ENCODE measurements at places on chromosomes 1 and 21.

- no peak for DNase-seq
Observed at GRCh38 chr1:62725255-62725654, 37.1 kb upstream of the DOCK7 start.

DNA sequence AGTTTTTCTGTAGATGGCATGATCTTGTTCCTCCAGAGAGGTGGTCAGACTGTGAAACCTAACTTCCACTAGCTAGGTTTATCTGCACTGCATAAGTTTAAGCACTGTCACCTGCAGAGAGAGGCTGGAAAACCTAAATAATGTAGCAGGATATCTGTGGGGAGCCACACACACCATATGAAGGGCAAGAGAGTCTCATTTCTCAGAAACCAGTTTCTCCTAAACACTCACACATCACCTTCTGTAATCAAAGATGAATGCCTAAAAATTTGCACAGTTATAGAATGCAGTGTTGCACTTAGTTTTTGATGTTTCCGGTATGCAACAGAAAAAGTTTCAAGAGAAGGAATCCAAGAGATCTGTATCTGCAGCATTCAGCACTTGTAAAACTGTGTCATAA, 654.6 kb downstream of the ADGRL2 start:
- DNase-seq = no peak

DNA sequence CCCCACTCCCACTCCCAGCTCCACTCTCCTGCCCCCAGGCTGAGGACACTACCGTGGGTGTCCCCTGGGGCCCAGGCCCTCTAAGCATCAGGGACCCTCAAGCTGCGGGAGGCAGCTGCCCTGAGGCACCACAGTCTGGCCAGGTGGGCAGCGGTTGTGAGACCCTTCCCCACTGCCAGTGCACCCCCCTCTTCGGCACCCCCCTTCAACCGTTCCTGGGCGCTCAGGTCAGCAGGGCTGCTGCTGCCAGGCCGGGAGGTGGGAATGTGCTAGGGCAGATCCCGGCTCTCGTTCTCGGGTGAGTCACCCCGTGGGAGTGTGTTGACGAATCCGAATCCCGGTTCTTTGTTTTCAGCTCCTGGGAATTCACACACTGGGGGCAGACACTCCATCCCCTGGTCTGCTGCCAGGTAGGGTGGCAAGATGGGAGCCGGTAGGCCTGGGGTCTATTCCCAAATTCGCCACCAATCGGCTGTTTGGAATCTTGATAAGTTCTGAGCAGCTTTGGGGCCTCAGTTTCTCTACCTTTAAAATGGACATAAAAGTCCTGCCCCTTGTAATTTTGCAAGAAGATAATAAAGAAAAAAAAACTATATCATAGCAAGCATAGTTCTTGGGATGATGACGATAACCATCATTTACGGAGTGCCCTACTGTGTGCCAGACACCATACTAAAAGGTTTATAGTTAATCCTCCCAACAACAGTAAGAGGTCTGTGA, 28.5 kb upstream of the CASZ1 start:
- no peak for DNase-seq

DNA sequence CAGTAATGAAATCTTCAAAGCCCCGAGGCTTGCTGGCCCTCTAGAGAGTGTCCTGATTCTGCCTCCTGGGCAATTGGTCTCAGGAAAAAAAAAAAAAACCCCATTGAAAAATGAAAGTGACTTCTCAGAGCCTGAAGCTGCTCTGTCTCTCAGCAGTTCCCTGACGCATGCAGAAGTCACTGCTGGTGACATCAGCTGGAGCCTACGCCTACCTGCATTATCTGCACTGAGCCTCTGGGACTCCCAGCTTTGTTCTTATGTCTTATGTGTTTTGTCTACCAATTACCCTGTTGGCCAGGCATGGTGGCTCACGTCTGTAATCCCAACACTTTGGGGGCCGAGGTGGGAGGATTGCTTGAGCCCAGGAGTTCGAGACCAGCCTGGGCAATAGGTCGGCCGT, 10.1 kb upstream of the SLC25A33 start:
- no peak for DNase-seq

DNA sequence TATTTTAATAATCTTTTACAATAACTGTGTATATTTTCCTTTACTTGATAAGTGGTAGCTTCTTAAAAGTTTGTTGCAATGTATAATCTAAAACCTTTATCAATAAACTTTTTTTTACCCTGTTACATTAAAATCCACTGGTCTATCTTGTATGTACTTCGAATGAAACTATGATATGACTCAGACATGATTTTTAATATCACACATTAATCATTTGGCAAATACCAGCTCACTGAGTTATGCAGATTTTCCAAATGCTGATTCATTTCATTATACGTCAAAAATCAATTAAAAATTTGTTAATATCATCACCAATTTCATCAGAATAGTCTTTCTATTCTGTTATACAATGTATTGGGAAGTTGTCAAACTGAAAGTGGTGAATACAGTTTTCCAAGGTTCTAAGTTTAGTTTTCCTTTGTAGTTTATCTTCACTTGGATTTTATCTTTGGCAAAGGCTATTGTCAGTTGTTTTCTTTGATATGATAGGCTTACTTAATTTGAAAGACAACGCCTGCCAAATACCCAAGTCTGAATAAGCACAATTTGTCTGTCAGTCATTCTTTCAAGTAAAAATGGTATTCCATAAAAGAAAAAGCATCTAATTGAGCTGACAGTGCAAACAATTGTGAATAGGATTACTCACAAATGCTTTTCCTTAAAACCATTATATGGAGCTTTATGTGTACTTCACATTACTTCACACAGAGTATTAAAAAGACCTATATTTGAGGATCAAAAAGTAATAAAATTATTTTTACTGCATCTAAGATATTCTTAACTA, 127.0 kb downstream of the NME7 start:
- no peak for DNase-seq

- no peak for DNase-seq
Observed at GRCh38 chr21:44456214-44456914, 1.1 kb downstream of the LRRC3 start.

GRCh38 chr1:45205011-45205909, 1.1 kb downstream of the ZSWIM5 start:
- DNase-seq = no peak

- no peak for DNase-seq
Observed at GRCh38 chr21:41593051-41593759, 85.2 kb upstream of the TMPRSS2 start.

DNA sequence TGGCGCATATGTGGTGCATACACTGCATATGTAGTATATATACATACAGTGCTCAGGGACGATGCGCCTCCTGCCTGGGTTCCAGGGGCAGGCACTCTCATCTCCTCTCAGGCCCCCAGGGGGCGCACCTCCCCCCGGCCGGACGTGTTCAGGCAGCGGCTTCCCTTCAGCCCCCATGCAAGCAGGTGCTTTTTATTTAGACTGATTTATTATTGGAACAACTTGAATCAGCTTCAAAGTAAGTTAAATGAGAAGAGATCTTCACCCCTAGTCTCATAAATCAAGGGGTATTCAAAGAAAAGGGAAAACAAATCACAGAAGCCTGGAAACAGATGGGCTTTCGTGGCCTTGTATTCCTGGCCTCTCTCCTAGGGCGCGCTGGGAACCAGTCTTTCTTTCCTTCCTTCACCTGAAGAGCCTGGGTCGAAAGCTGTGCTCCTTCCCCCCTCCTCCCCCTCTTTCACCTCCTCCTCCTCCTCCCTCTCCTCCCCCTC, 64.6 kb downstream of the UBIAD1 start:
- peak; percentile 15 for DNase-seq

DNA sequence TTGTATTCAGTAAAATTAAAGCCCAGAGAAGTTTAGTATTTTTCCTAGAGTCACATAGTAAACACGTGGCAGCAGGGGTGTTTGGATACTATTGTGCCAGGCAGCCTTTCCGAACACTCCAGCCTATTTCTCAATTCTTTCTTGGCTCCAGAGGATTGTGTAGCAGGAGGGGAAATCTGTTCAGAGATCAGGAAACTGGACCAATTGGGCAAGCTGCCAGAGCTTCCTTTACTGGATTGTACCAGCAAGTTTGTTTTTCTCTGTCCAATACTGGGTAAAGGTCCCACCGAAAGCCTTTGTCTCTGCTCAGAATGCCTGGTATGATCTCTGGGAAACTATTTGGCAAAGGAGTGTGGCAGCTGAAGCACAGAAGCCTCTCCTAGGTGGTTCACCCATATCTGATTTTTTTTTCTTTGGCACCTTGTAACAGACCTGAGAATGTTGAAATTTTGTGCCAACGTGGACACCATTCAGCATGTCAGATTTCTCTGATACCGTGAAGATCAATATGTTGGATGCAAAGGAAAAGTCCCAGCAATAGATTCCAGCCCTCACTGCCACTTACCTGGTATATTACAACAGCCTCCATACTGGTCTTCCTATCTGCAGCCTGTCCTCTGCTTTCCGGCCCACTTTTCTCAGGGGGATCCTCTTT, 126.2 kb downstream of the FGGY start:
- DNase-seq = no peak

- no peak for DNase-seq
Observed at GRCh38 chr1:23696335-23696989, 4.9 kb downstream of the RPL11 start.

DNA sequence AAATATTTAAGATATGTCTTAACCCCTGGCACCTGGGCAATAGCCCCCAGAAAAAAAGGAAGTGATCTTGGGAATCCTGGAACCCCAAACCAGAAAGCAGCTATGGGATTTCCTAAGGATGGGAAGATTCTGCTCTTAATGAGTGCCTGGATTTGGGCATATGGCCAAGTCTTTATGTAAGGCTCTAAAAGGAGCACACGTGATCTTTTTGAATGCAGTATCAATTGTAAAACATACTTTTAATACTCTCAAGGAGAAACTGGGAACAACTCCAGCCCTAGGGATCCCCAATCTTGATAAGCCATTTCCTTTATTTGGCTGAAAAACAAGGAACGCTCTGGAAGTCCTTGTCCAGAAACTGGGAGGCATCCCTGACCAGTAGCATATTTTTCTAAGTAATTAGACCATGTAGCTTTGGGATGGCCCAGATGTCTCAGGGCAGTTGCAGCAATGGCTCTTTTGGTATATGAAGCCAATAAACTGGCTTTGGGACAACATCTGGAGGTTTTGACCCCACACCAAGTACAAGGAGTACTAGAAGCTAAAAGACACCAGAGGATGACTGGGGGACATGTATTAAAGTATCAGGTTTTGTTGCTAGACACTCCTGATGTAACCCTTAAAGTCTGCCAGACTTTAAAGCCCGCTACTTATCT, 80.9 kb upstream of the KIAA0040 start:
- DNase-seq = no peak

- DNase-seq = no peak
Observed at GRCh38 chr1:41359211-41360073, 1.8 kb upstream of the FOXO6 start.

DNA sequence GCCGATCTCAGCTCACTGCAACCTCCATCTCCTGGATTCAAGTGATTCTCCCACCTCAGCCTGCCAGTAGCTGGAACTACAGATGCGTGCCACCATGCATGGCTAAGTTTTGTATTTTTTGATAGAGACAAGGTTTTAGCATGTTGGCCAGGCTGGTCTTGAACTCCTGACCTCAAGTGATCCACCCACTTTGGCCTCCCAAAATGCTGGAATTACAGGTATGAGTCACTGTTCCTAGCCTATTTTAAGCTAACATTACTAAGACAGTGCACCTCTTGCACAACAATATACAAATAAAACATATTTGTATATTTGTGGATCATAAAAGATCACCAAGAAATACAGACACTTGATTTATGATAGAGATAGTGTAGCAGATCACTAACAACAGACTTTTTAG, 139.1 kb downstream of the DUSP10 start:
- no peak for DNase-seq

DNA sequence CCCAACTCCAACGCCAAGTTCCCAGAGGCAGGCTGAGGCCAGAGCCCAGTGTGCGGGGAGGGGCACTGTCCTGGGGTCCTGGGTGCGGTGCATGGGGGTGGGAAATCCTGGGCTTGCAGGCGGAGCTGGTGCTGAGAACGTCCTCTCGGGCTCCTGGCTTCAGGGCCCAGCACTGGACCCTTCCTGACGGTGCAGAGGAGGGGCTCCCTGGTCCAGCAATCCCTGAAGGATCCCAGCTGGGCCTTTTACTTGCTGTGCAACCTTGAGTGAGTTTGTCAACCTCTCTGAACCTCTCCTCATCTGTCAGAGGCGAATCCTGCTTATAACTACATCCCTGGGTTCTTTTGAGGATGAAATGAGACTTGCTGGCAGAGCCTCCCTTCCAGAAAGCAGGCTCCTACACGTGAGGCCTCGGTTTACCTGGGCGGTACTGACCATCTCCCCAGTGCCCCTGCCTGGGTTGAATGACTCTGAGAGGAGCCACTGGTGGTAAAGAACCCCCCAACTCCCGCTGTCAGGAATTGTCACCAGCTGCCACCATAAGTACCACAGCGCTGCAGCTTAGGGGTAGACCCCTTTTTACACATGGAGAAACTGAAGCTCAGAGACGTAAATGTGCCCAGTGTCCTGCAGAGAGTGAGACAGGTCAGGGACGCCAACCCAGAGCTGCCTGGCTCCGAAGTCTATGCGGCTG, 77.3 kb downstream of the DHRS3 start:
- no peak for DNase-seq

DNA sequence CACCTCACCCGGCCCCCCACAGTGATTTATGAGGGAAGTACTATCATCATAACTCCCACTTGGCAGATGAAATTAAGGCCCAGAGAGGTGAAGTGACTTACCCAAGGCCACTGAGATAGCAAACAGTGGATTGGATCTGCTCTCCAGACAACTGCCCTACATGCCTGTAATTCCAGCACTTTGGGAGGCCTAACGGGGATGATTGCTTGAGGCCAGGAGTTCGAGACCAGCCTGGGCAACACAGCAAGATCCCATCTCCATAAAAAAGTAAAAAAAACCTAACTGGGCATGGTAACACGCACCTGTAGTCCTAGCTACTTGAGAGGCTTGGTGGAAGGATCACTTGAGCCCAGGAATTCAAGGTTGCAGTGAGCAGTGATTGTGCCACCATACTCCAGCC, 14.2 kb upstream of the RNF19B start:
- DNase-seq = no peak

DNA sequence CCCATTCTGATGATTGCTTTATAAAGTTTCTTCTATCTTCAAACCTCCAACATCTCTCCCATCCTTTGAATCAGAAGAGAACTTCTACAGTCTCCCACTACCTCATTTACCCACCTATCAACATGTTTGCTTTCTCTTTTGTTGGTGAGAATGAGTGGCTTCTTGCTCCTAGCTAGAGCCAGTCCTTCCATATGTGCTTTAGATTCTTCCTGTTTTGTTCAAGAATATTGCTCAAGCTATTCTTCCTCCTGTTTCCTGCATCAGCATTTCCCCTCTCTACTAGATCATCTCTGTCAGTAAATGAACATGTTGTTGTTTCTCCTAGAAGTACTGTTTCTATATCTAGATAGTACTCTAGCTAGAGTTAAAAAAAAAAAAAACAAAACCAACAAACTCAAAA, 6.3 kb downstream of the ATF6 start:
- DNase-seq = no peak
